ENCODE measurements at places on chromosomes 1 and 21.

DNA sequence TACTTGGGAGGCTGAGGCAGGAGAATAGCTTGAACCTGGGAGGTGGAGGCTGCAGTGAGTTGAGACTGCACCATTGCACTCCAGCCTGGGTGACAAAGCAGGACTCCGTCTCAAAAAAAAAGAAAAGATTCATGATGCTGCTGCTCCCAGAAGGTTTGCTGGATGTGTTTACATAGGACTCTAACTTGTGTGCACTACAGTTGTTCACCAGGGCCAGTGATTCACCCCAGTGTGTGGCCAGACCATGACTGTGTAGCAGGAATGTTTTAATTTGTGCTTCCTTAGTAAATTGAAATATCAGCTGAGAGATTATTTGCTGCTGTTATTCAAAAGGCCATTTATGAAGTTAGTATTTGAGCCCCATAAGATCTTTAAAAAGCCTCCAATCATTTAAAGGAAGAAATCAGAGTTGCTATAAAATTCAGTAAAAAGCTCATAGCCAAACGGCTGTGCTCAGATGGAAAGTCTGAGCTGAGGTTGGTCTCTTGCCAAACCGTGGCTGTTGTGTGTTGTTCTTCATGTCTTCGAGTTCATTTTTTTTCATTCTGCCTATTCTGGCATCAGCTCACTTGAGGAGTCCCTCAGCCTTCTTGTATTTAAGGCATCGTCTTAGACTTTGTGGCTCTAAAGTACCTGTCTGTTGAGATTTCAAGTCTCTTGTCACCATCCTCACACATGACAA is 18.1 kb upstream of the PGD start:
- DNase-seq = no peak

- no peak for DNase-seq
Measured at GRCh38 chr1:165476776-165477175, 31.9 kb upstream of the RXRG start.

- no peak for DNase-seq
Measured at GRCh38 chr1:20689645-20690056, 28.2 kb downstream of the KIF17 start.

GRCh38 chr21:32120230-32120629 is 158.6 kb downstream of the MIS18A start:
- DNase-seq = no peak

DNA sequence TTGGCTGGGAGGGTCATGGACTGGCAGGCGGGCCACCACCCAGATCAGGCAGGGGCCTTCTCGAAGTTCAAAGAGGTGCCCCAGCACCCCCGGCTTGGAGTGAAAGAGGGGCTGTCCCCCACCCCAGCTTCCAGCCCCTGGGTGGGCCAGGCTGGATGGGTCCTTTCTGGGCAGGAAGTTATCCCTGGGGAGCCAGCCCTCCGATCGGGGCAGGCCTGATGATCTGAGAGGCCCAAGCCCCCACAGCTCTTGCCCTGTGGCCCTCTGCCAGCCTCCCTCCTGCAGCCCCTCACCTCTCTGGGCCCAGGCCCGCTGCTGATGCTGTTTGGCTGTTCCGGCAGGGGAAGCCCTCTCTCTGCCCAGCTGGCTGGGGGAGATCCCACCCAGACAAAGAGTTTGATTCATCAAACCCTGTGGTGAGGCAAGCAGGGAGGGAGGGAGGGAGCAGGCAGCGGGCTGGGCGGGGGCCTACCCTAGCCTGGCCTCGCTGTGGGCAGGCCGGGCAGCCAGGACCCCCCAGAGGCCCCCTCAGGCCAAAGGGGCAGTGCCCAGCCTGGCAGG is 2.5 kb downstream of the ARHGEF19 start:
- peak; percentile 44 for DNase-seq

GRCh38 chr1:115300087-115300876 is 37.8 kb downstream of the NGF start:
- no peak for DNase-seq

GRCh38 chr1:235296729-235297128 is 31.2 kb downstream of the ARID4B start:
- DNase-seq = no peak
